Eye (tissue), 1 donor: ENCODE measurements at places on chromosomes 6 and 20.

DNA sequence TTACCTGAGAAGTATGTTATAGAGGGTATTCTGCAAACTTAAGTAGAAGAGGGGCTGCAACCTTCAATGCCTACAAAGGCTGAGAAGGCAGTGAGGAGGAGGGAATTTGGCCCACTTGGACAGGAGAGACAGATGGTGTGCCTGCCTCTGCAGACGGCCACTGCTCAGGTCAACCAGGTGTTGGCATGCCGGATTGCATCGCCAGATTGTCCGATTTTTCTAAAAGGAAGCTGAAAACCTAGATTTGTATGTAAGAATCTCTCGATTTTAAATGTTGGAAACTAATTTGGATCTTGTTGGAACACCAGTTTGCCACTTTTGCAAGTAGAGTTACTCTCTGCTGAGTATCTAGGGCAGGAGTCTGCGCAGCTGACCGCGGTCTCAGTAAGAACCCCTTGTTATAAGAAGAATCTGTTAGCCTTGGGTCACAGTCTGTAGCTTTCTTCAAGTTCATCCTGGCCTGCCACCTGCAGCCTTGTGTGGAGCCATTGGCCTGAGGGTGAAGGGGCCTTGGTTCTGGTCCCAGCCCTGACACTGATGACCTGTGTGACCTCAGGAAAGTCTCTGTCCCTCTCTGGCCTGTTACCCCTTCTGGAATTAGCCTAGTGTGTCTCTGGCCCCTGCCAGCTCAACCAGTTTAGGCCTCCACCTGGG lies 54.4 kb downstream of the TGM2 start:
- no peak for DNase-seq

- DNase-seq: no peak
Observed at GRCh38 chr20:12072954-12073264, 155.2 kb downstream of the BTBD3 start.

GRCh38 chr20:48904566-48905296 lies 16.8 kb upstream of the ARFGEF2 start:
- peak; percentile 92 for DNase-seq

GRCh38 chr20:51756653-51757052 lies 11.5 kb downstream of the ATP9A start:
- no peak for DNase-seq

GRCh38 chr6:25138233-25138933 lies 140.8 kb upstream of the CARMIL1 start:
- DNase-seq: no peak

GRCh38 chr6:70099732-70100131 lies 203.2 kb downstream of the COL9A1 start:
- DNase-seq: no peak

DNA sequence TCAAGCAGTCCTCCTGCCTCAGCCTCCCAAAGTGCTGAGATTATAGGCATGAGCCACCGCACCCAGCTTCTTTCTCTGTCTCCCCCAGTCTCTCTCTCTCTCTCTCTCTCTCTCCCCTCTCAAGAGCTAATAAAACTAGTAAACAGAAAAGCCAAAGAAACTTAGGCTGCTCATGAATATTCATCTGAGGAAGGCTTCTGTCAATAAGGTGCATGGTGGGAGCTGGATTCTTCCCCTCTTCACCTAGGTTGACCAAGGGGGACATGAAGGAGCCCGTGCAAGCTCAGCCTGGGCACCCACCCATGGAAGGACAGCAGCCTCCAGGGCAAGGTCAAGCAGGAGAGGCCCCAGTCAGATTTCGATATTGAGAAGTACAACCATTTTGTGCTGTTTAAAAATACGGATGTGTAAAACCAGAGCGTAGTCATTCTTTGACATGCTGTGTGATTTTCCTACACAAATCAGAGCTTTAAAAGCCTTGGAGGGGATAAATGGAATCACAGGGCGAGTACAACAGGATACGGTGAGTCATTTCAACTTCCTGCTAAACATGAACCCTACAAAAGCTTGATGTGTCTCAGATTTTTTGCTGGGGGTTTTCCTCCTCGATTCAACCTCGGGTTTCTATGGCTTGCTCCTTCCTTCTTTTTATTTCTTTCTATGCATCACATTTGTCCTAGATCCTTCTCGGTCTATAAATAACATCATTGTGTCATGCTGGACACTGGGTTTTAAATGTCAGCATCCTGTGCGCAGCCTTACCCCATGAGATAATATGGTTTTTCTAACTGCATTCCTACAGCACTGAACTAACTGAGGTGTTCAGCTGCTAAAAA lies 368.9 kb upstream of the JARID2 start:
- DNase-seq: no peak

DNA sequence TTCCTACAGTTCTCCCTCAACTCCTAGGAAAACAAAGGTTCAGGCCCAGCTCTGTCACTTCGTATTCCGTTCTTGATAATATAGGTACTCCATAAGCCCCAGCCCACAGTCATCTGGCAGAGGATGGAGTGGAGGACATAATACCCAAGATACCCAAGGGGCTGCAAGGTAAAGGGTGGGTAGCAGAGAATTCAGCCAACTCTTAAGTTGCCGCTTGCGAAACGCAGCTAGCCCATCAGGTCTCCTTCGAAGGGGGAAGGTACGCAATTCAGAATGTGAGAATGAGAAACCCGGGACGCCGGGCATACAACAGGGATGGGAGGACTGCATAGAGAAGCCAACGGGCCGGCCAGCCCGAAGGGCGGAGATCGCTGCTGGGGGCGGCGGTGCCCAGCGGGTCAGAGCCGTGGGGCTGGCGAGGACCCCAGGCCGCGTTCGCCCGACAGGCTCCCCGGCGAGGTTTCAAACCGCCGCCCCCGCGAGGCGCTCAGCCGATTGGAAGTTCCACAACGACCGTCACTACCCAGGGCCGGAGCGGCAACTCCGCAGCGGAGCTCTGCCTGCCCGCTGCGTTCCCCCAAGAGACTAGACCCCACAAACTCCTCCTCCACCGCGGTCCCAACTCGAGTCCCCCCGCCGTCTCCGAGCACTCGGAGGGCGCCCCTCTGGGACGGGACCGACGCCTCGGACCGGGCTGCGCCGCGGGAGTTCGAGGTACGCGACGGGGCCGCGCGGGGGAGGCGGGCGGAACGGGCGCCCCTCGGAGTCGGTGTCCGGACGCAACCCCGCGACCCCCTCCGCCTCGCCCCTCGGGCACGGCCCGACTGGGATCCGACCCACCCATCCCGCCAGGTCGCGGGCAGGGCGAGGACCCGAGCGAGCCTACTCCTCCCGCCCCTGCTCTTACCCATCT lies 911 bp downstream of the CDK19 start:
- DNase-seq: peak; percentile 84

DNA sequence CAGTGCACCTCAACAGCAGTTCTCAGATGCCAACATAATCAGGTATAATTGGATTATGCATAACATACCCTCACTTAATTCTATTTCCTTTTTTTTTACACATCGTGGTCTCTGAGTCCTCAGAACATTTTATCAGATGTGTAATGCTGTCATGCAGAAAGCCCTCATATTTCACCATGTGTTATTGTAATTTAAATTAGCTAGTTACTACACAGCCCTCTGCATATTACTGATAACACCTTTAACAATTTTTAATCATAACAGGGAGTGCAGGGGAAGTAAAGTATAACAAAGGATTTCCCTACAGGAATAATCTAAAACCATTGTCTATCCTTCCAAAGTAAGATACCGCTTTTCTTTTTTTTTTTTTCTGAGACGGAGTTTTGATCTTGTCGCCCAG lies 91.9 kb upstream of the CCDC28A start:
- DNase-seq: no peak

GRCh38 chr6:161618831-161619454 lies 345.1 kb upstream of the AGPAT4 start:
- peak; percentile 87 for DNase-seq

GRCh38 chr6:137264311-137265075 lies 45.3 kb upstream of the IFNGR1 start:
- no peak for DNase-seq

DNA sequence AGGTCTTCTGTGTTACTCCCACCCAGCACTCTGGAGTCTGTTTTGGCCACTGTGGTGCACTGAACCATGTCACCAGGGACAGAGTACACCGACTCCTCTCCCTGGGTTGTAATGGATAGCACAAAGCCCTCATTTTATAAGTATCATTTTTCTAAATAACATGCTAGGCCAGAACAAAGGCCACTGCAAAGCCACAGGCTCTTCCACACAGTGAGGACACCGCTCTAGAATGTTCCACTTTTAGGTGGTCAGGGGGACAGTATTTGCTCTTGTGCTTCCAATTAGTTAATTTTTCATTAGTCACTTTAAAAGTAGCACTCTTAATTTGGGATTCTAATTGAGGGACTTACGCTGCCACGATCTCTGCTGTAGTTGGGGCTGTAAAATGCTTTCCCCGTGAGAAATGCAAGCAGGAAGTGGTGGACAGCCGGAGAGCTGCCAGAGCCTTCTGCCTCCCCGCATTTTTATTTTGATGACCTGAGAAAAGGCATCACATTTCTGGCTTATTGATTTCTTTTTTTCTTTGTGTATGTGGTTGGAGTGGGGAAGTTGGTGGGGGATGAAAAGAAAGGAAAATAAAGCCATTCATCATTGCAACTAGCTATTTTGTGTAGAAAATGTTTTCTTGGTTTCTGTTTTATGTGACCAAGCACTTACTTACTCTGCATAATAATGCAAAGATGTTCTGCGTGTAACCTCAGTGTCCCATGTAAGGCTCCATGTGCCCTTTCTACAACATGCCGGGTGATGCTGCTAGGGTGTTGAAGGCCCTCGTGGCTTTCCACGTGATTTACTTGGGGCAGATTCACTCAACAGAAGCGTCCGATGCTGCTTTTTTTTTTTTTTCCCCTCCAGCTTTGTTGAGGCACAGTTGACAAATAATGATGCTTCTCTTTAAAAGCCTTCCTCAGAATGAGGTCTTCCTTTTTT lies 195.9 kb downstream of the SASH1 start:
- DNase-seq: peak; percentile 19

GRCh38 chr6:25888626-25889025 lies 14.6 kb upstream of the SLC17A3 start:
- DNase-seq: peak; percentile 14

DNA sequence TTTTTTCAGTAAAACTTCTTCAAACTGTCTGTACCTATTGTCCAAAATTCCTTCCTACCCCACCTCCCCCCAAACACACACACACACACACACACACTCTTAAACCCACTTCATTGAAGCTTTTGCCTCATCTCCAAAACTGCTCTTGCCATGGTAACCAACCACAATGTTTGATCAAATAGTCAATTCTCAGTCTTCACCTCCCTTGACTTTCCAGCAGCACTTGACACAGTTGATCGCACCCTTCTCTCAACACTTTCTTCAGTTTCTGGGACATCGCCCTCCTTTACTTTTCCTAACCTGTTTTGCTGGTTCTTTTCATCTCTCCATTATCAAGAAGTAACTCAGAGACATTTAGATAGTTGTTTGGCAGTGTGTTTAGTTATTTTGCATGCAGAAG lies 71.5 kb upstream of the COL21A1 start:
- no peak for DNase-seq

GRCh38 chr20:3134151-3134550 lies 25.5 kb downstream of the FASTKD5 start:
- no peak for DNase-seq

DNA sequence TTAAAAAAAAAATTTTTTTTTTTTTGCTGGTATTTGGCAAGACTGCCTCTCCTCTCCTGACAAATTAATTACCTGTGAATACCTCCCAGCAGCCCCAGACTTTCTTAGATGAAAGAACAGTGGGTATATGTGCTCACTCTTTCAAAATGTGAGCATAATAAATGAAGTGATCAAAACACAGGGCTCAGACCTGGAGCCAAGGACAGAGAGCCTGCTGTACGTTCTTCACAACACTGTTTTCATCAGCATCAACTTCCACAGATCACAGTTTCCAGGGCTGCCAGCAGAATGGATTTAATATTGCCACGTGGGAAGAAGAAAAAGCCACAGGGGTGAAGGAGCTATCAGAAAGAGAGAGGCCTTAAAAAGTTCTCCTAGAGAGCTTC lies 25.3 kb upstream of the NRSN1 start:
- no peak for DNase-seq

DNA sequence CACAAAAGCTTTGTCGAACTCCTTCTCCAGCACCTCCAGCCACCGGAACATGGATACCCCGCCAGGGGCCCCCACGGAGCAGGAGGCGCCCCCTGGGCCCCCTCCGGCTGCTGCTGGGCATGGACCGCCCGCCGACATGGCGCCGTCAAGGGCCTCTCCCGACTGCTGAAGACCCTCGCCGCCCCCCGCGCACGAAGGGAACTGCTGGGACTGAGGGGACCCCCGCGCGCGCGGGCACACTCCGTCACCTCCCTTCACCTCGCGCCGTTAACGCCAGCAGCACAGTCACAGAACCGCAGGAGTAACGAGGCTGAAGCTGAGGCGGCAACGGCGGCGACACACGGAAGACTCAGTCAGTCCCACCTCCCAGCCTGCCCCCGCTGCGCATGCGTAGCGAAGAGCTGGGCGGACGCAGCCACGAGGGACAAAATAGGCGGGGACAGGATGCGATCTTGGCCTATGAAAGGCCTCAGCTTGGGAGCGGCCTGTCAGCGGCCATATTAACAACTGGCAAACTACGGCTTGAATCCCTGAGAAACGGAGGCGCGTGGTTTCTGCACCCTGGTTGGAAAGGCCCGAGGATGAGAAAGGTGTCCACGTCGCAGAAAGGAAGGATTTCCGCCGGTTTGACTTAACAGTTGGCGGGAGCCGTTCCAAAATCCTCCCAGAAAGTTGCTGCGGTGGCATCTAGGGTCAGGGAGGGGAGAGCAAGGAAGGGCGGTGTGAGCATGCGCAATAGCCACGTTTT lies at the start of gene GOPC:
GOPC (minus strand) TSS at position 361 of the 748 bp plus-strand sequence; CDS start at position 138, 223 bp downstream.
- peak; percentile 99 for DNase-seq

DNA sequence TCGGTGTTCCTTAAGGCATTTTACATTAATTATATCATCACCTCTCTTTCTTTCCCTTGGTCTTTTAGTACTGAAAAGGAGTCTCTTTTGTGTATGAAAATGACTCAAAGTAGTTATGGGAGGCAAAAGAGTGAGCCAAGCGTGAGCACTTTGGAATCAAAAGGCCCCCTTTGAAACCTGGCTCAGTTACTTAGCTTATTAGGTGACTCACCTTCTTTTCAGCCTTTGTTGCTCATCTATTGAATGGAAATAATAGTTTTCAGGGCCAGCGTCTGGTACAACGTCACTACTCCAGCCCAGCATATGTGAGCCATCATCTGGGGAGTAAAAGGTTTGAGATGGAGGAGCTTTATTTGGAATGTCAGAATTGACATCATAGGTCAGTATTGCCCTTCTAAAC lies 147.4 kb upstream of the SCGN start:
- no peak for DNase-seq

DNA sequence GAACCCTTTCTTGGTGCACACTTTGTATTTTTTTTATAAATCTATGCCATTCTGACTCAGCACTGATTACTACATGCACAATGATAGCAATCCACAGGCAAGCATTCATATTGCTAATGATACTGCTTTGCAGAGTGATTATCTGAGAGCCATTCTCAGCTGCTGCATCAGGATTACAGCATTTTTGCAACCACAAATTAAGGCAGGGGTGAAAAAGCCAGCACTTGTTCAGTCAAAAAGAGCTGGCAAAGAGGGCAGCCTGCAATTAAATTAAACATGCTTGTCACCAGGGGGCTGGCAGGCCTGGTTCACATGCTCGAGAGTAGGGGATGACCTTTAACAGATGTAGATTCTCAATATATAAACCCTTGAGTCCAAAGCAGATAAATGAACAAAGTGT lies 40.7 kb upstream of the SLC17A4 start:
- DNase-seq: peak; percentile 27
